ENCODE measurements at places on chromosomes 13 and 19.

GRCh38 chr19:21352830-21353229 lies 6.0 kb upstream of the ZNF738 start:
- no peak for DNase-seq

GRCh38 chr13:50511877-50512341 lies 331.6 kb downstream of the DLEU7 start:
- no peak for DNase-seq

GRCh38 chr19:4051175-4052101 lies 15.3 kb downstream of the ZBTB7A start:
- no peak for DNase-seq

DNA sequence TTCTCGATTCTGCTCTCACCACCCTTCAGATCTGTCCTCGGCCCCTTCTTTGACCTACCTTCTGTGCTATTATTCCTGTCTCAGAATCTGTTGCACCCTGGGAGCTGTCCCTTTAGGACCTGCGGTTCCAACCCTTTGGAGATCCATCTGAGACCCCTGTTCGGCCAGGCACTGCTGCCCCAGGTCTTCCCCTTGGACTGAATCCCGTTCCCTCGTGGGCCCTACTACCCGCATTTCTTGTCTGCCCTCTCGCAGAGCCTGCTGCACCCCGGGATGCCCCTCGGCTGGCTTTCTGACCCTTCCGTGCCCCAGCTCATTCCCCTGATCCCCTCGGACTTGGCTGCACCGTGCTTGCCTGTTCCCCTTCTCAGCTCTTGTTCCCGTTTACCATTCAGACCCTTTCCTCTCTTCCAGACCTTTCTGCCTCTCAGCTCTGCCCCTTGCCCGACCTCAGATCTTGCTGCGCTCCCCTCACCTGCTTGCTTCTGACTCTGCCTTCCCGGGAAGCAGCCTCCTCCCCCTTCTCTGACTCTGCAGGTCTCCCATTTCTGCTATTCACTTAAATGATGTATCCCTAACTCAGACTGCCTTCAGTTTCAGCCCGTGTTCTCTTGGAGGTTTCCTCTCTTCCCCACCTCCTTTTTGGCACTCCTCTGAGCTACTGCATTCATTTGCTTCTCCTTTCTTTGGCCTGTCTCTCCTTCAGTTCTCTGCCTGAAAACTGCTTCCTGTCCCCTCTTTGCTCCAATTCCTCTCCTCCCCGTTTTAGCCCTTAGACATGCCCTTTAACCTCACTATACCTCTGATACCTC lies 1.1 kb downstream of the ARHGAP35 start:
- DNase-seq = no peak

DNA sequence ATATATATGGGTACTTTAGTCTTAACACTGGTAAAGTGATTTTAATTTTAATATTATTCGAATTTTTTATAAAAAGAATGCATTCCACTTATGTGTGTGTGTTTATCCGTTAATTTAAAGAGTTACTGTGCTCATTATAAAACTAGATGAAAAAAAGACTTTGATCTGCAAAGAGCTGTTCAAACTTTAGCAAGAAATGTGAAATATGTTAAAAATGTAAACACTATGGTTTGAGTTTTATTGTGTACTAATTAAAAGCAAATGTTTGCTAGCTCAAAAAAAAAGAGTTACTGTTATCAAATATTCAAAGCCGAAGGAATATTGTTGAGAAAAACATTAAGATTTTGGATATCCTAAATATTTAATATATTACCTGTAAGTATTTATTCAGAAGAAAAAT lies 34.5 kb downstream of the UFM1 start:
- no peak for DNase-seq

DNA sequence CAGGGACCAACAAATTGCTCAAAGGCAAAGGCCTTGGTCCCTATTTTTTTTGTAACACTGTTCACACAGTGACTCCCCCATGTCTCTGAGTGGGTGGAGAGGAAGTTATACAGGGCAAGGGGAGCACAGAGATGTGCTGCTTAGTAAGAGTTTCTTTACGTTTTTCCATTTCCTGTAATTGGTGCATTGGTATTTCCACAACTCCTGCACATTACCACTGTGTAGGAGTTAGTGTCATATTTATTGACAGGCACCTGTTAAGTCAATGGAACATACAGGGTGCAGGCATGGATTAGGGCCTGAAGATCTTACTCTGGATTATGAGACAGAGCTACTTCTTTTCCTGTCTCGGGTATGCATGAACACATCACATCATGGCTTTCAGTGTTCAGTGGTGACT lies 45.2 kb downstream of the SOX21 start:
- DNase-seq = no peak

DNA sequence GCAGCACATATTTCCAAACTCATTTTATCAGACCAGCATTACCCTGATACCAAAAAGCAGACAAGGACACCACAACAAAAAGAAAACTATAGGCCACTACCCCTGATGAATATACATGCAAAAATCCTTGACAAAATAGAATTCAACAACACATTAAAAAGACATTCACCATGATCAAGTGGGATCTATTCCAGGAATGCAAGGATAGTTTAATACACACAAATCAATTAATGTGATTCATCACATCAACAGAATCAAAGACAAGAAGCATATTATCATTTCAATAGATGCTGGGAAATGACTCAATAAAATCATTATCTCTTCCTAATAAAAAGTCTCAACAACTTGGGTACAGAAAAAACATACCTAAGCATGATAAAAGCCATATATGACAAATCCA lies 11.2 kb downstream of the ZNF347 start:
- no peak for DNase-seq

DNA sequence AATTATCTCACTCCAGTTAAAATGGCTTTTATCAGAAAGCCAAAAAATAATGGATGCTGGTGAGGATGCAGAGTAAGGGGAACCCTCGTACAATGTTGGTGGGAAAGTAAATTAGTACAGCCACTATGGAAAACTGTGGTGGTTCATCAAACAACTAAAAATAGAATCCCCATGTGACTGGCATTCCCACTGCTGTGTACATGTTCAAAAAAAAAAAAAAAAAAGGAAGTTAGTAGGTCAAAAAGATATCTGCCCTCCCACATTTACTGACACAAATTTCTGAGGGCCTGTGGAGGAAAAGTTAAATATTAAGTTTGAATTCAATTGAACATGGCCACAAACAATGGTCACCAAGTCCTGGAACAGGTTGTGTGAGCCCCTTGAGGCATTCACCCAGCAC lies 9.8 kb upstream of the ZSCAN5A start:
- no peak for DNase-seq

GRCh38 chr13:69565334-69565733 lies 542.3 kb upstream of the ATXN8OS start:
- no peak for DNase-seq

- DNase-seq = no peak
Measured at GRCh38 chr19:10816691-10817090, 19.3 kb downstream of the TMED1 start.

- DNase-seq = no peak
Measured at GRCh38 chr13:107450931-107451330, 764.4 kb downstream of the LIG4 start.

DNA sequence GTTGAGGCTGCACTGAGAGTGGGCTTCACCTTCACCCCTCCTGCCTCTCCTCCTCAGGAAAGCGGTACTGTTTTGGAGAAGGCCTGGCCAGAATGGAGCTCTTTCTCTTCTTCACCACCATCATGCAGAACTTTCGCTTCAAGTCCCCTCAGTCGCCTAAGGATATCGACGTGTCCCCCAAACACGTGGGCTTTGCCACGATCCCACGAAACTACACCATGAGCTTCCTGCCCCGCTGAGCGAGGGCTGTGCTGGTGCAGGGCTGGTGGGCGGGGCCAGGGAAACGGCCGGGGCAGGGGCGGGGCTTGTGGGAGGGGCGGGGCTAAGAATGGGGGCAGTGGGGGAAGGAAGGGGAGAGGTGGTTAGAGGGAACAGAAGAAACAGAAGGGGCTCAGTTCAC lies 7.5 kb downstream of the CYP2A13 start:
- DNase-seq = no peak

DNA sequence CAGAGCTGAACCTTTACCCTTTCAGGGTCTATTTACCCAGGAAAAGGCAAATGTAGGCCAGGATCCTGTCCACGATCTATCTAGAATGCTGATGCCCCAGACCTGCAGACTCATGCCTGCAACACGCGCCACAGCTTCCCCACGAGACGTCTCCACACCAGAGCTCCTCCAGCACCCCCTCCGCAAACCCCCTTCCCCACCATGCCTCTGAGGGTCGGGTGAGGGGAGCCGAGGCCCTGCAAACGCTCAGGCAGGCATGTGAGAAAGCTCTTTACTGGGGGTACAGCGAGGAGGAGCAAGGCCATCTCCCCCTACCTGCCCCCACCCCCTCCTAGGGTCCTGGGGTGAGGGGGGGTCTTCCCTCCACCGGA lies 8.9 kb downstream of the DYRK1B start:
- DNase-seq = no peak

- no peak for DNase-seq
Measured at GRCh38 chr19:13195678-13196077, 45.5 kb downstream of the IER2 start.

GRCh38 chr19:40625406-40626120 lies 24.4 kb downstream of the LTBP4 start:
- DNase-seq = no peak

Measured in DMS 273 treated with DMSO at 0.1 percent for 48 hours (cell line).